Activated CD4-positive, alpha-beta memory T cell treated with anti-CD3 and anti-CD28 coated beads for 36 hours (primary cell): ENCODE measurements at places on chromosomes 5 and 9. TPM values are rescaled to one million over a fixed set of nuclear protein-coding genes. Genes with fewer than 3 reads are reported as not detected.

GPR151 gene
- total RNA-seq, result not detected

TAF11L12 gene
- not detected for total RNA-seq

CCNJL gene
- total RNA-seq, result not detected

RGS7BP gene
- total RNA-seq, result not detected

PHPT1 gene
- 95.5 TPM for total RNA-seq

- DNase-seq, result no peak
Observed at GRCh38 chr5:117337064-117337749, 762.6 kb upstream of the SEMA6A start.

DNA sequence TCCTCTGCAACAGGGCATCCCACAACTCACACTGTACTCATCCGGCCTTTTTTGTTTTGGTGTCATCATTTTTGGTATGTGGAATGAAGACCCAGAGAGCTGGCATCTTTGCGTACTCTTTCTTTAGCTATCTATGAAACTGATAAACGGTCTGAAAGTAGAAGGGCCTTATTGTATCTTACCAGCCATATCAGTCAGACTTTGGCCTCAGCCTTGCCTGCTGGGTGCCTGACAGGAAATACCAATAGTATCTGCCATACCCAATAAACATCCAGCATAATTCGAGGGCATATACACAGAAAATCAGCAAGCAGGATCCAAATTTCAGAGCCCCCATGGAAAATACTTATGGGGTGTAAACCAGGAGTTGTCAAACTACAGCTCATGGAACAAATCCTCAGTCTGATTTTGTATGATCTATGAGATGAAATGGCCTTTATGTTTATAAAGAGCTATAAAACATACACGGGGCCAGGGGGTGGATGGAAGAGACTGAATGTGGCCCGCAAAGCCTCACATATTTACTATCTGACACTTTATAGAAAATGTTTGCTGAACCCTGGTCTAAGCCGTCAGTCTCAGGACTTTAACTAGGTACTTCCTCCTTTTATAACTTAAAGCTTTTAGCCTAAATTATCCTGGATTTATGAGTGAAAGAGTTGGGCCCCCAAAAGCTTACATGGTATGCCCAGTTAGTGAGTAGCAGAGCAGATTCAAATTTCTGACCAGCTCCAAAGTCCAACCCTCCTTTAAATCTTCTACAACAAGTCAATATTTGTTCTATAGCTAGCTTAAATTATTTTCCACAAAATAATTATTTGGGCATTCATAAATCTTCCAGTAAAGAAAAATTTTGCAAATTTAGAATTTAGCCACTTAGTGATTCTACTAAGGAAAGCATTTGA, 308.0 kb upstream of the PUM3 start:
- no peak for DNase-seq

GRCh38 chr5:18563853-18564252, 929.6 kb downstream of the TAF11L14 start:
- no peak for DNase-seq

DNA sequence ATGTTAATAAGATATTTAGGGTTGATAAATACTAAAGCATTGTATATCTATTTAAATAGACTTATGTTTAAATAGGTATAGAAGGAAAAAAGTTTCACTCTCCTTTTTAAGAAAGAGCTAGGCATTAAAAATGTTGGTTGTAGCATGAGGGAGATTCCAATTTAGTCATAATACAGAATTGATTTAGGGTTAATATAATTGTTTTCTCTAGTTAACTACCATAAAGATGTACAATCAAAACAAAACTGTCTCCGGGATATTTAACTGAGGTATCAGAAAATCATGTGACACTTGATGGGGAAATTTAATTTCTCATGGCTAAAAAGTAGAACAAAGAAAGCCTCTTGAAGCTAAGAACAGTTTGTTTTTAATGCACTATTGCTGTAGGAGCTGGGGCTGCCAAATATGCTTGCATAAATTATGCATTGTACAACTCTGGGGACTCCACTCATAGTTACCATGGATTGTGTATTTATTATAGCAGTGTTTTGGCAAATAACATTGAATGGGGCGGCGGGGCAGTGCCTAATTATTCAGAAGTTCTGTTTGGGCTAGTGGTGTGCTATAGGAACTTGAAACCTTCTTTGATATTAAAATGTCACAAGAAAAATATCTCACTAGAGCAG, 44.2 kb downstream of the SMC2 start:
- no peak for DNase-seq

DNA sequence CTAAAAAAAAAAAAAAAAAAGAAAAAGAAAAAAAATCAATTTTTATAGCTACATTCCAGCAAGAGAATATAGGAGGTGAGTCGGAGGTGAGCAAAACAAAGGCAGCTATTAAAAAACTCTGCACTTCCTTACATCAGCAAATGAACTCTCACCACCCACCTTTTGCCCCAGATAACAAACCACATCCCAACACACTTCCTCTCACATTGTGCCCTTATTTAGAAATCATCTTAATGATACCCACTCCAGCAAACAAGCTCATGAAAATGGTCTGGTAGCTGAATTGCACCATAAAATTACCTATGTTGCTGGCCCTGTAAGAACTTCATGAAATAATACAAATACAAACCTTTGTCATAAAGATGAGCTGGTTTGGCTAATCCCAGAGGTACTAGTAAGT, 82.9 kb downstream of the CEMIP2 start:
- peak; percentile 52 for DNase-seq

GRCh38 chr9:95029288-95029687, 288.2 kb downstream of the FANCC start:
- DNase-seq, result no peak
